AG10803 (cell line): ENCODE measurements at places on chromosomes 4 and X.

DNA sequence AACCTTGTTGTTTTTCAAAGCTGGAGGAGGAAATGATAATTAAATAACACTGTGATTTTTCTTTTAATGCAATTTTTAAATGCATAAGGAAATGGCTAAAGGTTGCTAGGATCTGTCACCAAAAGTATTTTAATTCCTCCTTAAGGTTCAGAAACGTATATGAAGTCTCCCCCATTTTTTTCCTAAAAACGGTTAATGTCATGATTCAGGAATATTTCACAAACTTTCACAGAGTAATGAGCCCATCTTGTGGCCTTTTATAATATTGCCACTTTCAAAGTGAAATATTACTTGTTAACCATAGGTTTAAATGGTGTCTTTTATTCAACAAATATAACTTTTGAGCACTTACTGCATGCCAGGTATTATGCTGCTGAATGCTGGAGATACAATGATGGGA is 99.5 kb upstream of the USP38 start:
- peak; percentile 5 for DNase-seq

DNA sequence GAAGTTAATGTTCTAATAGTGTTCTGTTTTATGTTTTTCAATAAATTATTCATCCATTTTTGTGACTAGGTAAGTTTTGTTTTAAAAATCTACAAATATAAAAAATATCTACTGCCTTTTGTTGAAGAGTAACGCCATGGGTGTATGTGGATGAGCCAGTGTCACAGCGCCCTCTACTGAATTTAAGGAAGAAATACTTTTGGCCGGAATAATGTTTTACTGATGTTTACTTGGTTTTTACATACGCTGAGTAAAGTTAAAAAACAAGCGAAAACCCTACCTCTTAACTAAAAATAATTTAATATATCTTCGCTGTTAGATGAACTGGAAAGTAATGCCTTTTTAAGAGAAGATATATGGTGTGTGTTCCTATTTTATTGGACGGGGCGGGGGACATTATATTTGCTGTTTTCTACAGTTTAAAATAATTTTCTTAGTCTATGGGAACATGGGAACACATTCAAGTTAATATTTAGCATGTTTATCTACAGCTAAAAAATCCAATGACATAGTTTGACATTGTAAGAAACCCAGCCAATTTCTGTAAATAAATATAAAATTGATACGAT is 86.1 kb downstream of the CPE start:
- DNase-seq: peak; percentile 57

- DNase-seq: no peak
Measured at GRCh38 chrX:31653422-31653821, 581.6 kb upstream of the FTHL17 start.

- no peak for DNase-seq
Measured at GRCh38 chr4:109945056-109945455, 32.4 kb downstream of the EGF start.

DNA sequence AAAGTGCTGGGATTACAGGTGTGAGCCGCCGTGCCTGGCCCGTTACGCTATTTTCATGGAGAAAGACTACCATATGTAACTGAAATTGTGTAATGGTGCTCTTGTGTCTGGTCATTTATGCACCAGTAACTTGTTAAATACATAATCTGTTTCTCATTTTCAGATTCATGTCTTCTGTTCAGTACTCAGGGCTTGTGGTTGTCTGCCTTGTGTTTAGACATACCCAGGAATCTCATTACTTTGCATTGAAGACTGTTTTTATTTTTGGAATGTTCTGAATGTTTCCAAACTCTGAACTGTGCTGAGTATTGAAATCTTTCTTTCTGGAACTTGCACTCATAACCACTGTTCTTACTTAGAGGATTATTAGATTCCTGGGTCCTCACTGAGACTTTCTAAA is 52.8 kb downstream of the PDLIM5 start:
- peak; percentile 96 for DNase-seq

DNA sequence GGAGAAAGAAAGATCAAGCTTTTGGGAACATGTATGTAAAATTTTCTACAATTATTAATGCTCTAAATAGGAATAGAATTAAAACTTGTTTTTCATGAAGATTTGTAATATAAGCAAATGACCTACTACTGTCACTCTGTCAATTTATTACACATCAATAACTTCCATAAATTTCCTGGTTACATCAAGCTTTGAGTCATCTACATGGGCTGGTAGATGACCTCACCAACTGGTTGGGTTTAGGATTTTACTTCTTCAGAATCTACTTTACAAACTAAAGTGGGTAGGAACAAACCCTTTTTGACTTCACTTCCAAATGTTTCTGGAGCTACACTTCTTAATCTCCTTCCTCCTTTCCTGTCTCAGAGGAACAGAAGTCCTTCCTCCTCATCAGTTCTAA is 12.0 kb upstream of the LRAT start:
- no peak for DNase-seq

DNA sequence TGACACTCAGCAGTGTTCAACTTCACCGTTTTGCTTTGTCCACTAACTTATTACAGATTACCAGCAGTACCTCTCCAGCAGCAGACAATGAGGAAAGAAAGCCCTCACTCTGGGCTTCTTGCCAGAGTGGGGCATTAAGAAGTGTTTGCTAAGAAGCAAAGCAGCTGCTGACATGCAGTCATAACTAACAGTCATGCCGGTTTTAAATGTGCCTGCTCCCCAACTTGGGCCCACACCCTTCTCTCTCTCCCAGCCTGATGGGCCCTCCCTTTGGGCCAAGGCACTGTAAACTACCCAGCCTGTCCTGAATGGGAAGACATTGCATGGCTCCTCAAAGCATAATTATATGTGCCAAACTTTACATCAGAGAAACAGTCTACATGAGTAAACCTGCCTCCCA is 54.6 kb upstream of the HHIP start:
- DNase-seq: peak; percentile 73

DNA sequence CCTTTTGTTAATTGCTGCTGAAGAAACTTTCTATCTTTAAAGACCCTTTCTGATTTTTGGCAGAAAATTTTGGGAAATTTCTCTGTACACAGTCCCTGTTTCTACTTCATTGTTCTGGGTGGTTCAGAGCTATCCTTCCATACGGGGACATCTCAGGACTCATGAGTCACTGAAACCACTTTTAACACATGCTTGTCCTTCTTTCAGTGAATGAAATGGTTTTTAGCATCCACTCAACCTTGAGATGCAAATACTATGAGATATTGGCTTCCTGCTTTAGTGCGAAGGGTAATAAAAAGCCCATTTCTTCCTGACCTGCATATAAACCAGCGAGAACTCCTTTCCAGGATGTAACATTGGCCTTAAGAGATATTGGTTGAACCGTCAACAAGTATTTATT is 158.0 kb downstream of the REPS2 start:
- no peak for DNase-seq

GRCh38 chrX:47687263-47687662 is 28.3 kb upstream of the UXT start:
- DNase-seq: no peak

DNA sequence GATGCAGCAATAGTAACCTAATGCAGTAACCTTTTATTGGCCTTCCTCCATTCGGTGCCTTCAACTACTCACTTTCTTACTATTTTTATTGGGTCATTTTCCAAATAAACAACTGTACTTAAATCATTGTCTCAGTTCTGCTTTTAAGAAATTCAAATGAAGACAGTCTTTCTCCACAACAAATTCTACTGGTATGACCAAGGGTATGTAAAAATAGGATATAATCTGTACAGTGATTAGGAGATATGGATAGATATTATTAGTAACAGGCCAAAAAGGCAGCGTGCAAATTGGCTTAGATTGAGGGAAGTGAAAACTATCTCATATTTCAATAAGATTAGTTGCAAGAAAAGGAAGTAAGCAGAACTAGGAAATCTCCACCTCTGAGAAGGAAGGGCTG is 177.4 kb upstream of the PPP1R2C start:
- no peak for DNase-seq

- DNase-seq: no peak
Measured at GRCh38 chr4:54234497-54235205, 5.6 kb downstream of the PDGFRA start.

- DNase-seq: peak; percentile 59
Measured at GRCh38 chrX:101229170-101229569, 9.6 kb downstream of the DRP2 start.
